ENCODE measurements at places on chromosomes 13 and 19.
A peak's percentile ranks its signal among the peaks of the same experiment; 100 is the strongest.

GRCh38 chr19:45884682-45885555 lies 1.0 kb downstream of the IRF2BP1 start:
- DNase-seq = no peak

DNA sequence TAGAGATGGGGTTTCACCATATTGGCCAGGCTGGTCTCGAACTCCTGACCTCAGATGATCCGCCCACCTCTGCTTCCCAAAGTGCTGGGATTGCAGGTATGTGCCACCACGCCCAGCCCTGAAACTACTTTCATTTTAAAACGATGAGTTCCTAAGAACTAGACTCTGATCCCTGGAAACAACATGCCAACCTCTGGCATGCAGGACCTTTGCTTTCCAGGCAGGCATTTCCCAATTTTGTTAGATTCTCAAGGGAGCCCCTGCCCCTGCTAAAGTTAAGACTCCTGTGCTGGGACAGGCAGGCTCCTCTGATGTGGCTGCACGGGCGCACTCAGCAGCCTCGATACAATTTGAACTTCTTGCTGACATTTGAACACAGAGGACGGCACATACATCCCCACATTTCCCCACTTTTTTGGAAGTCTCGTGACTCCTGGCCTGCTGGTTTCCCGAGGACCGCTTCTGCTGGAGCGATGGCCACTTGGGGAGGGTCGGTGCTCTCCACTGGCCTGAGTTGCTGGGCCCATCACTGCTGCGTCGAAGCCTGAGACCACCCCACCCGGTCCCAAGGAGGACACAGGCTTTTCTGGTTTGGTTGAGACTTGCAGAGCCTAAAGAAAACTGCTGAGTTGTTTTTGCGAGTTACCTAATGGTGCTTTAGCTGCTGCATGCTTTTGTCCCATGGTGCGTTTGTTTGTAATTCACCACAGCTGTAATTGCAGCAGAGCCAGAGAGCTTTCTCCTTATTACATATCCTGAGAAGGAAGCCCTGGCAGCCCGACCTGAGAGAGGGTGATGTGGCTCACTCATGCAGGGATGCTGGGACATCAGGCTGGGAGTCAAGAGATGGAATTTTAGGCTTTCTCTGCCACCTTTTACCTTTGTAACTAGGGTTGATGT lies 8.2 kb downstream of the ATP11A start:
- no peak for DNase-seq

DNA sequence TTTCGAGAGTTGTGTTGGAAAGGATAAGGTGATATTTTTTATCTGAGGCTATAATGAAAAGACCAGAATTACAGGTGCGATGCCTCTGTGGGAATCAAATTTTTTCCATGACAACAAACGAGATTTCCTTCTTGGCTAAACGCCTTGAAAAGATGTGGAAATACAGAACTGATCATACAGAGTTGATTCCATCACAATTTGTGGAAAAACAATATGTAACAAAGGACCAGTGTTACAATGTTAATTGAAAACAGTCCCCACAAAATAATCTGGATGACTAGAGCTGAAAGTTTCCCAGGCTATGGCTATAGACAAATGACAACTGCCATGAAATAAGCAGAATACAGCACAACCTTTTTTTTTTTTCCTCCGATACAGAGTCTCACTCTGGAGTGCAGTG lies 628.9 kb downstream of the DIAPH3 start:
- no peak for DNase-seq

- DNase-seq = no peak
Measured at GRCh38 chr19:18346091-18346490, 5.7 kb downstream of the PGPEP1 start.

GRCh38 chr13:97148894-97149293 lies 73.2 kb upstream of the MBNL2 start:
- DNase-seq = no peak

- DNase-seq = peak; percentile 10
Measured at GRCh38 chr19:38792250-38793111, 3.5 kb downstream of the LGALS7B start.

GRCh38 chr13:85729296-85729695 lies 69.9 kb downstream of the SLITRK6 start:
- no peak for DNase-seq

GRCh38 chr19:480016-480855 lies 16.1 kb upstream of the MADCAM1 start:
- no peak for DNase-seq

DNA sequence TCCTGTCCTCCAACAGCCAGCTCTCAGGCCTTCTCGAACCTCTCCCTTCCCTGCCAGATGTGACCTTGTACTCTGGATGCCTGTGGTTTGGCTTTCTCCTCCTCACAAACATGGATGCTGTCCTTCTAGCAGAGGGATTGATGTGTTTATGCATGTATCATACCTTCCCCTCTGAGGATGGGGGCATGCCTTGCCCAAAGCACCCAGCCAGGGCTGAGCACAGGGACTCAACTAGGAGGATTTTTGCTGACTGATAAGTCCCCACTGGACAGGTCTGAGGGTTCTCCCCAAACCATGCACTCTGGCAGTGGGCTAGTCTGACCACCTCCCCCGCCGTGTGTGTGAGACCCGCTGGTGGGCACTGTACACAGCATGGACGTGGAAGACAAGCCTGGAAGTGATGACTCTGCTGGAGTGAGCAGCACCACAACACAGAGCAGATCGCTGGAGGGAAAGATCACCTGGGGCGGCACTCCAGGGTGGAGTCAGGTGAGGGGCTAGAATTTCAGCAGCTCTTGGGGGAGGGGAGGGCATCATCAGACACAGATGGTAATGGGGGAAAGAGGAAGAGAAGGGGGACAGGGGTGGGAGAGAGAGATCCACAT lies 360.3 kb upstream of the ZNF507 start:
- no peak for DNase-seq

GRCh38 chr19:13610039-13610691 lies 103.9 kb upstream of the CACNA1A start:
- DNase-seq = no peak

GRCh38 chr13:51318015-51318414 lies 21.5 kb upstream of the SERPINE3 start:
- DNase-seq = no peak

- no peak for DNase-seq
Measured at GRCh38 chr19:7914598-7915045, at the start of gene TGFBR3L. Gene TGFBR3L, plus strand, starts transcription at chr19:7914830.

DNA sequence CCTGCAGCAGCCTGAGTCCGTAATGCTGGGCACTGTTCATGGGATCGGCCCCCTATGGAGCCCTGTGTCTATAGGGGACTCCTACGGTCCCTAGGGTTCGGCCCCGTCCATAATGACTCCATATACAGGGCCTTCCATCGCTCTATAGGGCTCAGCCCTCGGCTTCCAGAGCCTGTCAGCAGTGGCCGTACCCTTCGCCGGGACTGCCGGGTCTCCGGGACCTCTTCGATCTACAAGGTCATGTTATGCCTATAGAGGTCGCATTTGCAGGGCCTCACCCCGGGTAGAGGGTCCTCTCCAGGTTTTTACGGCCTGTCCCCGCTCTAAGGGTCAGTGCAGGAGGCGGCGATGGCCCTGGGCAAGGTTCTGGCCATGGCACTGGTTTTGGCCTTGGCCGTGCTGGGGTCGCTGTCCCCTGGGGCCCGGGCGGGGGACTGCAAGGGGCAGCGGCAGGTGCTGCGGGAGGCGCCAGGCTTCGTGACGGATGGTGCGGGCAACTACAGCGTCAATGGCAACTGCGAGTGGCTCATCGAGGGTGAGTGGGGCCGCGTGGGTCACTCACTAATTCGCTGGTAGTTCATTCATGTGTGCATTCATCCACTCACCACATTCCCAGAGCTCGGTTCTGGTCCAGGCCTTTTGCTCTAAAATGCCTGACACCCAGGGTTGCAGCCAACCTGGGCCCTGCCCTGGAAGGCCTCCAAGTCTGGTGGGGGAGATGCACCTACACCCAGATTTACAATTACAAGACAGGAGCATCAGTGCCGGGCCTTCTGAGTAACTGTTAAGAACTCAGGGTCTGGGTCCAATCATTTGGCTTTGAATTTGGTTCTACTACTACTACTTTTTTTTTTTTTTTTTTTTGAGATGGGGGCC lies 699 bp downstream of the MEGF8 start:
- no peak for DNase-seq

- no peak for DNase-seq
Measured at GRCh38 chr19:52635786-52636570, 2.2 kb downstream of the ZNF83 start.

DNA sequence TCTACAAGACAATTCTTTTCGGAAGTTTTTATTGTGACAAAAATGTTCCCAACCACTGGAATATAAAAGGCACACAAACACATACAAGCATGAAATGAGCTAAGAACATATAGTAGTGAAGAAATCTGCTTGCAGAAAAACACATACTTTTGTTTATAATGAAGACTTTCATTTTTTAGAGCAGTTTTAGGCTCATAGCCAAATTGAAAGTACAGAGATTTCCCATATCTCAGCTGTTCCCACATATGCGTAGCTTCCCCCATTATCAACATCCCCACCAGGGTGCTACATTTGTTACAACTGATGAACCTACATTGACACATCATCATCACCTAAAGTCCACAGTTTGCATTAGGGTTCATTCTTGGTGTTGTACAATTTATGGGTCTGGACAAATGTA lies 249.4 kb downstream of the KCTD12 start:
- DNase-seq = no peak

- DNase-seq = no peak
Measured at GRCh38 chr13:62613819-62614218, 1198.2 kb upstream of the PCDH20 start.

- no peak for DNase-seq
Measured at GRCh38 chr13:26412936-26413716, 144.4 kb upstream of the WASF3 start.

DNA sequence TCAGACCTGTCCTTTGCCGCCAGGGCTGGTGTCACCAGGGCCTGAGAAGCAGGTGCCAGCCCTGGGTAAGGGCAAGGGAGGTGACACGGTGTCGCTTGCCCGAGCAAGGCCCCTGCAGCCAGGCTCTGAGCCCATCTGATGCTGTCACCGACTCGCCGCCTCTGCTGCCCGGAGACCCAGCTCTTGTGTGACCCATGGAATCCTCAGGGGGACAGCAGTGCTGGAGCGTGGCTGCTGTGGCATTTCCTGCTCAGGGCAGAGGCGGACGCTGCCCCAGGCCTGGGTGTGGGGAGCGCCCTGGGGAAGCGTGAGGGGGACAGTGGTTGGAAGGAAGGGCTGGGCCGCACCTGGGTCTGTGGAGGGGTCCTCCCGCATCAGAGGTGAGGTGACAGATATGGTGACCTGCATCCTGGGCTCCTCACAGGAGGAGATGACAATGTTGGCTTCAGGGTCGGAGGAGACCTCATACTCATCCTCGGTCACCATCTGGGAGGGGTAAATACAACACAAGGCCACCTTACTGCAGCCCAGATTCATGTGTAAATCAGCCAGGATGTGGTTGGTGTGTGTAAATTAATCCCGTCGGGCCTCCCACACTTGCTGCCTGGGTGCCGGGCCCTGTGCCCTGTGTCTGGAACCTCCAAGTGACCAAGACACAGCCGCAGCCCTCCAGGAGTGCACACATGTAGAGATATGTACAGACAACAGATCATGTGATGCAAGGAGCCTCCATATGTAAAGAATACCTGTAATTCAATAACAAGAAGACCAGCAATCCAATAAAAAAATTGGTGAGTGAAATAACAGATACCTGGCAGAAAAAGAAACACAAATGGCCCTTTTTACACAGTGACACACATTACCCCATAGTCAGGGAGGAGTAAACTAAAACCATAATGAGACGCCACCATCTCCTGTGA lies 27.6 kb upstream of the MATK start:
- no peak for DNase-seq

- no peak for DNase-seq
Measured at GRCh38 chr13:86986448-86986847, 684.7 kb upstream of the SLITRK5 start.

Data from T-cell (primary cell).